Activated CD4-positive, alpha-beta T cell treated with anti-CD3 and anti-CD28 coated beads, Interleukin-2, amount 50 U/mL, for 16 hours (primary cell): ENCODE measurements at places on chromosomes 7 and 10.

- DNase-seq, result peak; percentile 62
These were observed 257.7 kb upstream of the NFE2L3 start for GRCh38 chr7:25894002-25894901.

DNA sequence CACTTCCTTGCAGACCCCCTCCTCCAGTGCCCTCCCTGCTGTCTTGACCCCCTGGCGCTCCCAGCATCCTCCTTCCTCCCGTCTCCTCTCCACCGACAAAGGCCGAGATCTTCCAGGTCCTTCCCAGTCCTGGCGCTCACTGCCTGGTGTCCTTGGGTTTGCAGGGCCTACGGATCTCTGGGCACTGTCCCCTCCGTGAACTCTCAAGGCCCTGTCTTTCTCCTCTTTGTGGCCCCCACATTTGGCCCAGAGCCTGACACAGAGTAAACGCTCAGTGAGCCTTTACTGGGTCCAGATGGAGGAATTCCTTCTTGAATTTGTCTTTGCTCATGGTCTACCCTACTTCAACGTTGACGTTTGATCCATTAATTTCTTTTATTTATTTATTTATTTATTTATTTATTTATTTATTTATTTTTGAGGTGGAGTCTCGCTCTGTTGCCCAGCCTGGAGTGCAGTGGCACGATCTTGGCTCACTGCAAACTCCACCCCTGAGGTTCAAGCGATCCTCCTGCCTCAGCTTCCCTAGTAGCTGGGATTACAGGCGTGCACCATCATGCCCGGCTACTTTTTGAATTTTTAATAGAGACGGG lies 29.7 kb downstream of the TMEM270 start:
- DNase-seq, result no peak

- no peak for DNase-seq
These were observed 15.5 kb upstream of the MICALL2 start for GRCh38 chr7:1474736-1475135.

GRCh38 chr7:36037121-36037662 lies 115.9 kb upstream of the EEPD1 start:
- peak; percentile 31 for DNase-seq

GRCh38 chr7:81173766-81174281 lies 255.0 kb upstream of the SEMA3C start:
- DNase-seq, result no peak
